Renal cortical epithelial cell (primary cell): ENCODE measurements at places on chromosomes 5 and 9.

DNA sequence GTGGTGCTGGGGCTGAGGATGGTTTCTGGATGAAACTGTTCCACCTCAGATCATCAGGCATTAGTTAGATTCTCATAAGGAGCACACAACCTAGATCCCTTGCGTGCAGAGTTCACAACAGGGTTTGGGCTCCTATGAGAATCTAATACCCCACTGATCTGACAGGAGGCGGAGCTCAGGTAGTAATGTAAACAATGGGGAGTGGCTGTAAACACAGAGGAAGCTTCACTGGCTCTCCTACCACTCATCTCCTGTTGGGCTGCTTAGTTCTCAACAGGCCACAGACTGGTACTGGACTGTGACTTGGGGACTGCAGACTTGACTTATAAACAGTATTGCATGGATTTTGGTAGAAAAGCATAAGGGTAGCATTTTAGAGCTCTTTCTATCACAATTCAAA is 870.7 kb upstream of the CDH10 start:
- DNase-seq: no peak

- peak; percentile 62 for DNase-seq
Measured at GRCh38 chr5:5492087-5492933, 69.8 kb downstream of the ICE1 start.

GRCh38 chr5:135332519-135333150 is 66.4 kb downstream of the MACROH2A1 start:
- peak; percentile 70 for DNase-seq

- DNase-seq: no peak
Measured at GRCh38 chr5:127799293-127799905, 96.2 kb downstream of the CCDC192 start.

GRCh38 chr5:14414656-14415023 is 167.0 kb upstream of the OTULINL start:
- DNase-seq: no peak

DNA sequence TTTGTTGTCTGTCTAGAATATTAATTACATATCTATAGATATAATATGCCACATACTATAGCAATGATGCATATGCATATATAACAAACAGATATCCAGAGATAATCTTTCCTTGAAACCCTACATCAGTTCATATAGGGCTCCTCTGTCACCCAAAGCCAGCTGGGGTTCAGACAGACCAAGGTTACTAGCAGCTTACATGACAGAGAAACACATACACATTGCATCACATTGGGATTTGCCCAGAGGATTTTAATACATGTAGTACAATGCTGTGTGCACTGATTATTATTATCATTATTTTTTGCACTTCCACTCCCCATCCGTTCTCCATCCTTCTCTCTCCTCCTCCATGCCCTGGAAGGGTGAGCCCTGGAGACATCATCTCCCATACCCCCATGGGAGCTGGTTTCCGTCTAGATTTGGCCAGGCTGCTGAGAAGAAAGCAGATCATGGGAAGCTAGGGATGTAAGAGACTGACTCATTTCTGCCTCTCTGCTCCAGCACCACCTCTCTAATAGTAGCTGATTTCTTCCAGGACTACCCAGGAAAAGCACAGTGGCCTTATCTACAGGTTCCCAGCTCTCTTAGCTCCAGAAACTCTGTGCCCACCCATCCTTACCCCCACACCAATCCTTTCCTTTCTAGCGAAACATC is 23.3 kb downstream of the FST start:
- no peak for DNase-seq

GRCh38 chr5:61951295-61951694 is 354.7 kb upstream of the KIF2A start:
- DNase-seq: no peak

DNA sequence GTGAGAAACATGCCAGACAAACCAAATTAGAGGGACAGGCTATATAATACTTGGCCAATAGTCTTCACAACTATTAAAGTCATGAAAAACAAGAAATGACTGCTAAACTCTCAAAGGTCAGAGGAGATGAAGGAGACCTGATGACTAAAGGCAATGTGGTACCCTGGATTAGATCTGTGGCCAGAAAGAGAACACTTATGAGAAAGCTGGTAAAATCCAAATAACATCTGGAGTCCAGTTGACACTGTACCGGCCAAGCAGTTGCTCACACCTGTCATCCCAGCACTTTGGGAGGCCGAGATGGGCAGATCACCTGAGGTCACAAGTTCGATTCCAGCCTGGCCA is 24.4 kb downstream of the ATOX1 start:
- DNase-seq: no peak

- DNase-seq: no peak
Measured at GRCh38 chr9:655875-656274, 185.6 kb upstream of the DMRT1 start.

GRCh38 chr5:31703757-31704156 is 64.8 kb downstream of the PDZD2 start:
- no peak for DNase-seq

- no peak for DNase-seq
Measured at GRCh38 chr5:76084496-76085242, 1.5 kb downstream of the SV2C start.

- DNase-seq: no peak
Measured at GRCh38 chr5:39995990-39996389, 571.2 kb upstream of the DAB2 start.

GRCh38 chr5:150507474-150508276 is at the start of gene NDST1:
Gene NDST1, plus strand, starts transcription at chr5:150508131. Its CDS starts 13,124 bp downstream, at chr5:150521255.
- no peak for DNase-seq

- DNase-seq: no peak
Measured at GRCh38 chr5:107592515-107592914, 78.2 kb downstream of the EFNA5 start.

- DNase-seq: no peak
Measured at GRCh38 chr9:133532937-133533668, 1.4 kb upstream of the ADAMTSL2 start.

GRCh38 chr9:27179245-27179865 is 70.3 kb downstream of the TEK start:
- DNase-seq: no peak

- DNase-seq: no peak
Measured at GRCh38 chr9:123033864-123034601, 566 bp downstream of the GPR21 start.

GRCh38 chr5:41796061-41796460 is 74.2 kb downstream of the OXCT1 start:
- DNase-seq: peak; percentile 25

DNA sequence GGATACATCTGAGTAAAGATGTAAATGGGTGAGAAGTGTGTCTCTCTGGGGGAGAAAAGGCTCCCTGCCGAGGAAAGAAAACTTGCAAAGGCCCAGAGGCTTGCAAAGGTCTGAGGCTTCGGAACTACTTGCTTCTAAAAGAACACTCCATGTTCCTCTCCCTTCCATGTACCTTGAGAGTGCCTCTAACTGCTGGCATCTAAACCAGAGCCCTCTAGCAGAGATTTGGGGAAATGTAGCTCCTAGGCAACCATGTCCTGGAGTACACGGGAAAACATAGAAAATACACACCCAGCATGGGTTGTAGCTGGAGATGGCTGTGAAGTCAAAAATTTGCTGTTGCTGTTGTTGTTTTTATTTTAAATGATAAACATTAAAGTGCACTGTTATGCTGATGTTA is 151.6 kb downstream of the SYK start:
- DNase-seq: no peak

DNA sequence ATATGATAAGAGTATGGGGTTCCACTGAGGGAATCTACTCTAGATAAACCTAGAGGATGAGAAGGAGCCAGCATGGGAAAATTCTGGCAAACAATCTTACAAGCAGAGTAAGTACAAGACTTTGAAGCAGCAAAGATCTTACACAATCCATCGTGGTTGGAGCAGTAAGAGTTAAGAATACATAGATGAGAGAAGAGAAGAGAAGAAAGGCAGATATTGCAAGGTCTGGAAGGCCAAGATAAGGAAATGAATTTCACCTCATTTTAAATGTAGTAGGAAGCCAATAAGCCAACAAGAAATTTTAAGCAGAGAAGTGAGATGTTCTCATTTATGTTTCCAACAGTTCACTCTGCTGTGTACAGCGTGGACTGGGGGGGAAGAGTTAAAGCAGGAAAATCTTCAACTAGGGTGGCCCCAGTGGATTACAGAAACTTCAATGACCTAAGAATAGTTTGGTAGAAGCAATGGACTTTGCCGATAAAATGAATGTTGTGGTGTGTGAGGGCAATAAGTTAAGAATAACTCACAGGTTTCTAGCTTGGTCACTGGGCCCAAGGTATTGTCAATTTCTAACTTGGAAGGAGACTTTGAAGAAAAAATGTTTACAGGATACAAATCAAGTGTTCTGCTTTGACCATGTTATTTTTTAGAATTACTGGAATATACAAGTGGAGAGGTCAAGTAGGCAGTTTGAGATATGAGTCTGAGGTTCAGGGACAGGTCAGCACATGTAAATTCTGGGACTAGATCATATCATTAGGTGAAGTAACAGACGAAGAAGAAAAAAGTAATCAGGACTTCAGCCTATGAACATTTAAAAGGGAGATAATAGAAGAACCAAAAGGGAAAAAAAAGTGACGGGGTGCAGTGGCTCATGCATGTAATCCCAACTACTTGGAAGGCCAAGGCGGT is 12.1 kb upstream of the ISOC1 start:
- no peak for DNase-seq

DNA sequence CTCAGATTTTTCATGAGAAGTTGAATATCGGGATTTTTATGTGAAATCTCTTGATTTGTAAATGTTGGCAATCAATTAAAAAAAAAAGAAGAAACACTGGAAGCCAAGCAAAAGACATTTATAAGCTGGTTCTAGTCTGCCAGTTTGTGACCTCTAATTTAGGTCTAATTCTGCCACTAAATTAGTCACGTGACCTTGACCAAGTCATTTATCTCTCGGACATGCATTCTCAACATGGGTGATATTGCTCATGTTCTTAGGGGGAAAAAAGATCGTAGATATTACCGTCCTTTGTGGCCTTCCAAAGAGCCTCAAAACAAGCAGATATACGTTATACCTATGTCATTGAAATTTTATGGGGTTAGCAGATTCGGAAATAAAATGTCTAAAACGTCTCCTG is 52.9 kb upstream of the PTPDC1 start:
- no peak for DNase-seq

DNA sequence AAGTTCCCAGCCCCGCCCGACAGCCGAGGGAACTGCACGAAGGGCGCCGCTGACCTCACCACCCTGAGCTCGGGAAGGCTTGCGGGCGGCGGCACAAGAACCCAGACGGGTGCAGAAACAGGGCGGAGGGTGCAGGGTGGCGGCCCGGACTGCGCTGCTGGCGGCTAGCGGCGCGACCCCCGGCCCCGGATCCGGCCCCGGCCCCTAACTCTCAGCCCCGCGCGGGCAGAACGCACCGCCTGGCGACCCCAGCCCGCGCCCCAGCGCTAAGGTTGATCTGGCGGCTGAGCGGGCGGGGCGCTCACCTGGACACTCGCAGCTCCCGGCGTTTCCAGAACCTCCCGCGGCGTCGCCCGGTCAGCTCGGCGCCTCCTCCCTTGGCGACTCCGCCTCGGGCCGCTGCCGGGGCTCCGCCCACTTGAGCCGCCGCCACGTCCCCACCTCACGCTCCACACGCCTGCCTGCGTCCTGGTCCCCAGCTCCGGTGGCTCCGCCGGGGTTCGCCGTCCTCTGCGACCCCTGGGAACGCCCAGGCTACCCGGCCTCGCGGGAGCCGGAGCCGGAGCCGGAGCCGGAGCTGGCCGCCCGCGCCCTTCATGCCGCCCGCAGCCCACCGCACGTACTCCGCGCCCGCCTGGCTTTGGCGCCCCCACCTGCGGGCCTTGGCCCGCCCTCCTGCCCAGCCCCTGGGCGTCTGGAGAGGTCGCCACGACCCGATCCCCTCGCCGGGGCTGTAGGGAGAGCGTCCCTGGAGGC is at the start of gene P4HA2:
P4HA2 (minus strand) TSS at position 369 of the 756 bp plus-strand sequence. CDS start 9,227 bp downstream, outside the sequence.
- peak; percentile 37 for DNase-seq

DNA sequence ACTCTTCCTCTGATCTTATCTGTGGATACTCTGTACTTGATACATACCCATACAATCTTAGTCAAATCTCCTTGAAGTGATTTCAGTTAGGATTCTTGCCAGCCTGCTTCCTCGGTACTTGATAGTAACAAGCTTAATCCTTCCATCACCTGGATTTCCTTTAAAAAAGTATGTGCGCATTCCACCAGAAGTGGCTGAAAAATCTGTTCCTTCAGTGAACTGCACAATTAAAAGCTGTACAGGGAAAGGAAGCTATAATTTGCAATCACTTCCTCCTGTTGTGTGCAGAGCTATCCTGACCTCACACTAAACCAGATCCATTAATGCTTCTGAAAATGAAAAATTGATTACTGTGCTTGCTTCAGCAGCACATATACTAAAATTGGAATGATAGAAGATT is 47.3 kb downstream of the PWWP2A start:
- no peak for DNase-seq

- peak; percentile 8 for DNase-seq
Measured at GRCh38 chr5:109161914-109162683, 247.7 kb downstream of the PJA2 start.

DNA sequence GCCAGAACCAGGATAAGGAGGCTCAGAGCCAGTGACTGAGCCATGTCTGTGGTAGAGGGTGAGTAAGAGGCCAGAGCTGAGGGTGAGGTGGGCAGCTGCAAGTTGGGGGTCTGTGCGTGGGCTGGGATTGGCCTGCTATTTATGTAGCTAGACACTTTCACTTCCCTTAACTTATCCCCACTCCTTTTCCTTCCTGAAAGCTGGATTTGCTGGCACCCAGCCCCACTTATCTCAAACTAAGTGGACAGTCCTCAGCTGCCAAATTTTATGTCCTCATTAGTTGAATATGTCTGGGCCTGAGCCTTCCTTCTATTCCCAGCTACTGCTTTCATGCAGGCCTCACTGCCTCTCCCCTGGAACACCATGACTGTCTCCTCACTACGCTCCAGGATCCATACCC is at the start of gene CCL21:
CCL21 (minus strand) TSS at position 114 of the 400 bp plus-strand sequence; CDS start at position 44, 70 bp downstream.
- DNase-seq: no peak

DNA sequence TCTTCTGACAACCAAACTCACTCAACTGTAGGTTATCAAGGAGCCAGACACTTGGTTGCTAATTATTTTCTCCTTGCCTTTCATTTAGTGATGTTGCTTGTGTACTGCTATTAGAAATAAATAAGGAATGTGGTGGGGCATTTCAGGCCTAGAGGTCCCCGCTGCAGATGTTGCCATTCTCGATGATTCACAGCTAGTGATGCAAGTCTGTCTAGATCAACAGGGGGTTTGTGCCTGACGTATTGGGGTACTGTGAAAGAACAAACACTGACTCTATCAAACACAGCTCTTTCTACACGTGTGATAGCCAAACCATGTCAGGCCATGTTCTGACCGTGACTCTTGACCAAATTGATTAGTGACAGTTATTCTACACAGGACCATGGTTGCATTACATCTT is 144.7 kb downstream of the OSTF1 start:
- DNase-seq: peak; percentile 7
